ENCODE measurements at places on chromosomes 7 and 10. TPM values are rescaled to one million over a fixed set of nuclear protein-coding genes. Genes with fewer than 3 reads are reported as not detected.

DNA sequence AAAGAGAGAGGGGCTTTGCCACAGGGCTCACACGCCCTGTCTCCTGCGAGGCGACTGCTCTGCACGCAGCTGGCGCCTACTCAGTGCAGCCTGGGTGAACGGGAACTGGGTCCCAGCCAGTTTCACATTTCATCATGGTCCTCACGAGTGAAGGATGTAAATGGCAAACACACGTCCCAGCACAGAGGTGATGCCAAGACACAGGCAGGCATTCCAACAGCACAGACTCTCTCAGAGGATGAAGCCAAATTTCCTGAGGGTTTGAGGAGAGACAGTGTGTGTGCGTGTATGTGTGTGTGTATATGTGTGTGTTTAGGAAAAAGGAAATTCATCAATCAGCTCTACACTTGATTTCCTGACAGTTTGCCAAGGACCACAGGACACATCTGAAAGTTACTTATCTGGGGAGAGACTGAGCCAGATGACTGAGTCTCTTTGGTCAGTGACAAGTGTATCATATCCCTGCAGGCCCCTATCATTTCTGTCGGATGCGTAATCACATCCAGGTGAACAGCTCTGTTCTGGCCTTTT, 53.9 kb downstream of the CHST15 start:
- no peak for DNase-seq

DNA sequence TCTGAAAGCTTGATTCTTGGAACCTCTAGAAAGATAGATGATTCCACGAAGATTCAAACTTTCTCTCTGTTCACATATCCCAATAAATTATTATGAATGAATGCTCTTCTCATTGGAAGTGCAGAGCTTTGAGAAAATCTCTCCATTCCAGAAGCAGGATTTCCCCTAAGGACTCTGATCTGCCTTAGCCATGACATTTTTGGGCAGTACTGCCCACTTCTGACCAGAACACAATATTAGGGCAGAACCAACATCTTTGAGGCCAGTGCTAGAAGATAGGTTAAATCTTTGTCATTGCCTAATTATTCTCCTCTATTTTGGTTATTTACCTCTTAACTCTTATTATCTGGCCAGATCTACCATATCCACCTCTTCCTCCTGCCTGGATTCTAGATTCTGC, 49.9 kb downstream of the ARMC3 start:
- no peak for DNase-seq

The COL28A1 gene
- total RNA-seq = 5.1 TPM

DNA sequence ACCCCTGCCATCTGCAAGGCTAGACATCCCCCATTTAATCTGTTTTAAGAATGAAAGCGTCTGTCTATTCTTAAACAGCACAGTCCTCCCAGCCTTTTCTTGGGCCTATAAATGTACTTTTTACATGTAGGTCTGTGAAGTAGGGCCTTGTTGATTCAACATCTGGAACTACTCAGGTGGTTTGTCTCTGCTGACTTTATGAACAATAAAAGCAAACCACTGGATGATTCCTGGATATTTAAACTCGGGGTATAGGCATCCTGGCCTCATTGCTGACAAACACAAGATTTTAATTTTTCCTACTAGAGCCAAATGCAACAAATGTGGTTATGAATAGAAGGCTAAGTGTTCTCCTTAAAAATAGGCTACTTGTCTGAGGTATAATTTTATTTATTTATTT, 198.3 kb downstream of the WDR11 start:
- no peak for DNase-seq

The HTR5A gene
- total RNA-seq = not detected

The SSC4D gene
- 0.40 TPM for total RNA-seq

DNA sequence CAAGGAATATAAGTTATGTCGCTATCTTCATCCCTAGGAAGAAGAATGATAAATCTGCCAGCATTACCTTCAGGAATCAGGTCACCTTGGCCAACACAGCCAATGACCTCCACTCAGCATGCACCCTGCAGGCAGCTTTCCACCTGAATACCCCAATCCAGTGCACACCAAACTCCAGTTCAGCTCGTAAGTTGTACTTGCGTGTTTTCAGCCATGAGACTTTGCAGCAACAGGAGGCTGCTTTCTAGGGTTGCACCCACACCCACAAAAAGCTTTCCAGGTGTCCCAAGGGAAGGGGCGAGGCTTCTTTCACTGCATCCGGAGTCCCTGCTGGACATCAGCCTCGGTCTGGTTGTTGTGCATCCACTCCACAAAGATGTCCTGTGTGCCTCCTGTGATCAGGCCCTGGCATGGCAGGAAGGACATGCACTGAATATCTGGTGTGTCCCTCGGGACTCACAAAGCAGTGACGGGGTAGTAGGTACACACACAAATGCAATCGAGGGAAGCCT, 282.9 kb downstream of the GRID1 start:
- DNase-seq = no peak

DNA sequence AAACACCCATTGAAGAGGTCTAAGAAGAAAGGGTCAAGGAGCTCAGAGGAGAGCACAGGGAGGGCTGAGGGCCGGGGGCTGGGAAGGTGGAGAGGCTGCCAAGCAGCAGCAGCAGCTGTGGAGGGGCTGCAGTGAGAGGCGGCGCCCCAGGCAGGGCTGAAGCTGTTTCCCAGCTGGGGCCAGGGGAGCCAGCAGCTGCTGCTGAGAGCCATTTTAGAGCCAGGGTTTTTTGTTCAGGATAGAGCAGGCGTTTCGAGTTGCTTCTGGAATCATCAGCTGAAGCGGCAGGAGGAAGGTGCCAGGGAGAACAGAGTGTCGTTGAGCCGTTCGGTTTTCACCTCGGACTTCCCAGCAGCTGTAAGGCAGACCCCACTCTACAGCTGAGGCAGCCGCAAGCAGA, 62.7 kb downstream of the LANCL2 start:
- no peak for DNase-seq

The ETV1 gene
- 136 TPM for total RNA-seq

- DNase-seq = no peak
Measured at GRCh38 chr10:4645836-4646235, 180.2 kb upstream of the AKR1E2 start.

GRCh38 chr10:48780341-48780740, 95.7 kb downstream of the WDFY4 start:
- no peak for DNase-seq

DNA sequence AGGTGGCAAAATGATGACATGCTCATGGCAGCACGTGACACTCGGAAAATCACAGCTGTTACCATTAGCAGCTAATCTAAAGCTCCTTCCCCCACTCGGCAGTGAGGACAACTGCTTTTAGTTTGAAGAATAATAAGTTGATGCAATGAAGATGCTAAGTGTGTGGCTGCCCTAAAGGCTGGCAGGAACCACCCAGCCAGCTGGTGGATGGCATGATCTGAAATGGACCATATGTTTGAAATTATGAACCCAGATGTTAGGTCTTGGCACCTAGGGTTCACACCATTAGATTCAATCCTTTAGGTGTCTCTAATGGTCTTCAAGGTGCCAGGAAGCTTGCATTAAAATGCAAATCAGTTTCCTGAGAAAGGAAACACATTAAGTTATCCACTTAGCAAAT, 230.1 kb downstream of the WDR11 start:
- DNase-seq = no peak

- no peak for DNase-seq
Measured at GRCh38 chr10:44056967-44057805, 327.7 kb downstream of the CXCL12 start.

- peak; percentile 86 for DNase-seq
Measured at GRCh38 chr7:130141161-130141883, 63.9 kb downstream of the TMEM209 start.

The TFR2 gene
- total RNA-seq = 13.8 TPM

DNA sequence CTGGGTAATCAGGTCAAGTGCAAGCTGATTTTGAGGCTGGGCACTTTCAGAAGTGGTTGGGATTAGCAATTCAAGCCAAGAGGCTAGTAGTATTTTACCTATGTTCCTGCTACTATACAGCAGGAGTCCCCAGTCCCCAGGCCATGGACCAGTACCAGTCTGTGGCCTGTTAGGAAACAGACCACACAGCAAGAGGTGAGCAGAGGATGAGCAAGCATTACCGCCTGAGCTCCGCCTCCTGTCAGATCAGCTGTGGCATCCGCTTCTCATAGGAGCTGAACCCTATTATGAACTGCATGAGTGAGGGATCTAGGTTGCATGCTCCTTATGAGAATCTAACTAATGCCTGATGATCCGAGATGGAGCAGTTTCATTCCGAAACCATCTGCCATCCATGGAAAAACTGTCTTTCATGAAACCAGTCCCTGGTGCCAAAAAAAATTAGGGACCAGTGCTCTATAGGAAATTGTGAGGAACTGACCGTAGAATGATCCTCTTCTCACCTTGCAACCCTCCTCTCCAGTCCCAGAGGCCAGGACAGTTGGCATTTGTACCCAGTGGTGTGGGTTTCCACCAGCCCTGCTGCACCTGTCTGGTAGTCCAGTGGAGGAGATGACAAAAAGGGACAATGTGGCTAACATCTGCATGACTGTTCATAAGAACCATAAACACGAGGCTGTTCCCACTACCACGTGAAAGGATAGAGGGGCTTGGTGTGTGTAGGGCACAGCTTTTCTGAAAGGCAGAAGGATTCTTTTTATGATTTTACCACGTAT, 172.5 kb downstream of the KIAA1217 start:
- DNase-seq = no peak

- DNase-seq = no peak
Measured at GRCh38 chr10:116809483-116810119, 39.7 kb upstream of the ENO4 start.

DNA sequence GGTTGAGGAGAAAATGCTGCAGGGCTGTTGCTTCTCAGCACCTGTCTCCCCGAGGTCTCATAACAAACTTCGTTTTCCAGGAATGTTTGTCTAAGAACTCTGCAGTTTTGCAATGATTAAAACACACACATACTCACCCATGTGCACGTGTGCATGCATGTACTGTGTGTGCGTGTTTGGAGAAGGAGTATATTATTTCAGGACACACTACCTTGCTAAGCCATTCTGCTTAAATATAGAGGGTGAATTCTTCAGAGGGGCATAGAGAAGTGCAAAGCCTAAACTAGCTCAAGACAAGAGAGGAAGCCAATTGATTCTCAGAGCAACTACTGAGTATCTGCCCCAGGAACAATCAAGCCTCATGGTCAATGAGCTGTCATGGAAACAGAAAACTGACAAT, 298.4 kb upstream of the MGMT start:
- no peak for DNase-seq

GRCh38 chr10:118729641-118730258, 25.0 kb downstream of the CACUL1 start:
- DNase-seq = no peak

The RGR gene
- total RNA-seq = not detected

- DNase-seq = no peak
Measured at GRCh38 chr7:30657131-30657530, 25.1 kb downstream of the CRHR2 start.

The CYP3A4 gene
- 9.7 TPM for total RNA-seq

The TMEM225B gene
- 0.35 TPM for total RNA-seq

DNA sequence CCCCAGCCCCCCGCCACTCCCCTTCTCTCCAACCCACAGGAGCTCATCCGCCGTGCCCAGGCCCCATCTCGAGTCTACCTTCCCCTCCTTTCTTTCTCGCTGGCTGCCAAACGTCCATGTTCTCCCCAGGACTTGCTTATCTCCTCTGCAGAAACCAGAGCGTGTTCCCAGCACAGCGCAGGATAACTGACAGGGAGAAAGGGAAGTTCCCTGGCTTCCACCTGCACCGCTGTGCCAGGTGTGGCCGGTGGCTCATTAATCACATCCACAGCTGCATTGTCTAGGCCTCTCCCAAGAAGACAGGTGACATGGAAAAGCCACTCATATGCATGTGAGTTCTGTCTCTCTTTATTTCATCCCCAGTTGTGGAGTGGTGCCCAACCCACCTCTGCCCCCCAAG, 113.2 kb downstream of the ITIH5 start:
- no peak for DNase-seq

Data from mucosa of gallbladder (tissue), 1 donor.